Fibroblast of upper back skin (primary cell): ENCODE measurements at places on chromosomes 12 and 14.

DNA sequence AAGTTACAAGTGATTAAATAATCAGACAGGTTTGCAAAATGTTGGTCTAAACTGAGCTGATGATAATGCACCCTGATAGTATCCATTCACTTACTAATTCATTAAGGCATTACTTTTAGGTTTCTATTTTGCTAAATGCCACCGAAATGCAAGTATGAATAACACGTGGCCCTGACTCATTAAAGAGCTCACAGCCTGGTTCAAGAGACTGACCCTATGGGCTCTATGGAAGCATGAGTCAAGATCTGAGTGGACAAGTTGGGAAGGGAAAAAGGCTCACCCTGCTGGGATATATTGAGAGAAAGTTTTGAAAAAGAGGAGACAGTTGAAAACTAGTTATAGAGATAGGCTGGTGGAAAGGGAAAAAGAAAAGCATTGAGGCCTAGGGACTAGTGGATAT, 14.8 kb upstream of the LRRC9 start:
- DNase-seq, result no peak

DNA sequence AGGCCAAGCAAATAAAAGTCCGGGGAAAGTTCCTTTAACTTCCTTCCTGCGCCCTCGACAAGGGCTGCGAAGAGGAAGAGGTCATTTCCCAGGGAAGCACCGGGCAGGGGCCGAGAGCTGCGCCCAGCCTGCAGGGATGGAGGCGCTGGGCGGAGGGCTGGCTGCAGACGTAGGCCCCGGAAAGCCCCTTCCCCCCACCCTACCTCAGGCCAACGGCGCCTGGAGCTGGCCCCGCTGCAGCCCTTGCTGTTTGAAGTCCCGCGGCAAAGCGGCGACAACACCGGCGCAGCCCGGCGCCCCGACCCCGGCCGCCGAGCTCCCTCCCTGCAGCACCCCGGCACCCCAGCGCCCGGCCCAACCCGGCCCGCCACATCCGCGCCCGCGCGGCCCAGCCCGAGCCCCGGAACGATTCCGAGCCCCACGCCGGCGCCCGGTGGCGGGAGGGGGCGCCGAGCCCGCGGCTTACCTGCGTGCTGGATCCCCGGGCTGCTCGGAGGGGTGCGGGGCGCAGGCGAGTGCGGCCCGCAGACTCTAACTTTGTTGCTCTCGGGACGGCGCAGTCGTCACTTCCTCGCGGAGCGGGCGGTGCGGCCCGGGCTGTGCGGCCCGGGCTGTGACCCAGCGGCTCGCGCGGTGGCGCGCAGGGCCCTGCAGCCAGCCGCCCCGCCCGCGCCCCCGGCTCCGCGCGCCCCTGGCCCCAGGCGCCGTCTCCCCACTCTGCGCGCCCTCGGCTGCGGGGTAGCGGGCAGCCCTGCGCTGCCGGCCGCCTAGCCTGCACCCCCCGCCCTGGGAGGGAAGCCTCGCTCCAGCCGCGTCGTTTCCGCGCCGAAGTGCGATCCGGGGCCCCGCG, 64.8 kb upstream of the PTGR2 start:
- DNase-seq, result peak; percentile 46

- DNase-seq, result peak; percentile 20
Observed at GRCh38 chr12:85920324-85920947, 46.3 kb downstream of the NTS start.

DNA sequence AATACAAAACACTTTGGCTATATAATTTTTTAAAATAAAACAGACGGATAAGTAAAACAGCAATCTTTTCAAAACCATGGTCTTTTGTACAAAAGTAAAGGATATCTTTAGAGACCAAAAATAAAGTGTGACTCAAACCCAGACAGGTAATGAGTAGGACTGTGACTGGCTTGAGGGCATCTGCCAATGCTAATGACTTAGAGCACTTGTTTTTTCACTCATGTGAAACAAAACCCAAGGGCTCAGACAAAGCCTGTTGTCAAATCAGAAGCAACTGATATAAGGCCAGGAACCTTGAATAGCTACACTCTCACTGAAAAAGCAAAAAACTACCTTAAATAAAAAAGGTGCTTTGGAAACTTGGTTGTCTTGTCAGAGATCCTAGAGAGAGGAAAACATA, 357.4 kb downstream of the TMEM117 start:
- no peak for DNase-seq

DNA sequence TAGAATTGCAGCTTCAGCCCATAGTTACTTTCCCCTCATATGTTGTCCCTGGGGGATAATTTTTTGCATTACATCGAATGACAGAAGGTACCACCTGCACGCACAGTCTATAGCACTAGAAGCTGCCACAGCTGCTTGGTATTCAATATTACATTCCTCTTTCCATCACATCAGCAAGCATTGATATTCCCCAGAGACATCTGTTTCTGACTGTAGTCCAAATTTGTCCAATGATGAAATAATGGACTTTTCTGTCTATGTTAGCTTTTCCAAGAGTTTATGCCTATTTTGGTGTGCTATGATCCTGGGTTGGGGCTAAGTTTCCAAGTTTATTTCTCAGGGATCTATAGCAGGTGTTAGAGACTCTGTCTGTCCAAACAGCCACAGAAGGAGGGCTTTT, 335.4 kb downstream of the LRIG3 start:
- peak; percentile 83 for DNase-seq

- DNase-seq, result no peak
Observed at GRCh38 chr12:41466802-41467201, 278.7 kb downstream of the PDZRN4 start.
